ENCODE measurements at places on chromosomes 7 and 10.

- peaks cover 66% of the 10 kb centered on the region for H3K27me3 ChIP-seq
- H3K27ac ChIP-seq, result no peak overlapping the region
- H3K4me3 ChIP-seq, result no peak overlapping the region
Observed at GRCh38 chr10:30026080-30026479, 33.3 kb downstream of the JCAD start.

- H3K36me3 ChIP-seq, result no peaks in the 10 kb centered on the region
- no peaks in the 10 kb centered on the region for H3K4me1 ChIP-seq
- no peak overlapping the region for H3K27ac ChIP-seq
- no peak overlapping the region for H3K4me3 ChIP-seq
- no peaks in the 10 kb centered on the region for H3K27me3 ChIP-seq
Observed at GRCh38 chr10:64529003-64529350, 1007.8 kb downstream of the REEP3 start.

GRCh38 chr10:27611744-27612550 is 107.8 kb downstream of the RAB18 start:
- DNase-seq, result no peak
- H3K4me3 ChIP-seq, result no peak overlapping the region
- H3K27me3 ChIP-seq, result no peaks in the 10 kb centered on the region
- H3K27ac ChIP-seq, result no peak overlapping the region
- no peaks in the 10 kb centered on the region for H3K36me3 ChIP-seq
- no peaks in the 10 kb centered on the region for H3K4me1 ChIP-seq

GRCh38 chr7:136877509-136877908 is 9.1 kb downstream of the CHRM2 start:
- no peak overlapping the region for H3K4me3 ChIP-seq
- no peaks in the 10 kb centered on the region for H3K36me3 ChIP-seq
- peaks cover under 1% of the 10 kb centered on the region for H3K27me3 ChIP-seq
- no peaks in the 10 kb centered on the region for H3K4me1 ChIP-seq
- no peak for DNase-seq

DNA sequence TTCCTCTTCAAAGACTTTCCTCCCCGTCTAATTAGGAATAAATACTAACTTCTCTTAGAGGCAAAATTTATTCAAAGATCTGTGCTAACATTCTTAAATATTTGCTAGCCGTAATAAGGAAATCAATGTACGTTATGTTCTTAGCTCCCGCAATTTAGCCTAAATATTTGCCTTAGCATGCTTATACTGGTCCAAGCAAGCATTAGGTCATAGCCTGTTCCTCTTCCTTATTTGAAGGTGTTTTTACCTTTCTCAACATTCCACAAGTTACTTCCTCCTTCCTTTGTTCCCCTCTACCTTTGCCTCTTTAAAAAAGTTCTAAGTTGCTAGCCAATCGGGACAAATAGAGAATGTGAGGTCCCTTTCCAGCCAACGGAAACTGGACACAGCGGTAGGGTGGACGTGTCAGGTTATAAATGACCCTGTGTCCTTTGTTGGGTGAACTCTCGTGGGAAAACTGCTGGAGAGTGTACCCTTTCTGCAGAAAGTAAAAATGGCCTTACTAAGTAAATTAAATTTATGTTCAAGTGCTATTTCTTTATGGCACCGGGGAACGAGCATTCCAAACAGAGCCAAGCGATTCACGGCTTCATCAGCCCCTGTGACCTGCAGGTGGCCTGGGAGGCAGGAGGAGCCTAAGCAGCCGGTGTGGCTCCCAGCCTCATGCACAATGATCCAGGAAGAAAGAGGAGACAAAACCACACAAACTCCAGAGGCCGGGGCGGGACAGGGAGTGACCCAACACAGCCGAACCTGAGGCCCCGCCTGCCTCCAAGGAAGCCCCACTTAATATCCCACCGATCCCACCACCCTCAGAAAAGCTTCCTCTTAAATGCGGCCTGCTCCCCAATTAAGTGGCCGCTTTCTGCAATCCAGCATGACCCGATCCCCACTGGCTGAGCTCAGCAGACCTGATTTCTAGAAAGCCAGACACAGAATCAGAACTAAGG is 67.0 kb downstream of the ZRANB1 start:
- no peak overlapping the region for H3K27ac ChIP-seq
- no peaks in the 10 kb centered on the region for H3K27me3 ChIP-seq
- H3K36me3 ChIP-seq, result no peaks in the 10 kb centered on the region
- H3K4me1 ChIP-seq, result no peaks in the 10 kb centered on the region
- no peak overlapping the region for H3K4me3 ChIP-seq
- no peak for DNase-seq

DNA sequence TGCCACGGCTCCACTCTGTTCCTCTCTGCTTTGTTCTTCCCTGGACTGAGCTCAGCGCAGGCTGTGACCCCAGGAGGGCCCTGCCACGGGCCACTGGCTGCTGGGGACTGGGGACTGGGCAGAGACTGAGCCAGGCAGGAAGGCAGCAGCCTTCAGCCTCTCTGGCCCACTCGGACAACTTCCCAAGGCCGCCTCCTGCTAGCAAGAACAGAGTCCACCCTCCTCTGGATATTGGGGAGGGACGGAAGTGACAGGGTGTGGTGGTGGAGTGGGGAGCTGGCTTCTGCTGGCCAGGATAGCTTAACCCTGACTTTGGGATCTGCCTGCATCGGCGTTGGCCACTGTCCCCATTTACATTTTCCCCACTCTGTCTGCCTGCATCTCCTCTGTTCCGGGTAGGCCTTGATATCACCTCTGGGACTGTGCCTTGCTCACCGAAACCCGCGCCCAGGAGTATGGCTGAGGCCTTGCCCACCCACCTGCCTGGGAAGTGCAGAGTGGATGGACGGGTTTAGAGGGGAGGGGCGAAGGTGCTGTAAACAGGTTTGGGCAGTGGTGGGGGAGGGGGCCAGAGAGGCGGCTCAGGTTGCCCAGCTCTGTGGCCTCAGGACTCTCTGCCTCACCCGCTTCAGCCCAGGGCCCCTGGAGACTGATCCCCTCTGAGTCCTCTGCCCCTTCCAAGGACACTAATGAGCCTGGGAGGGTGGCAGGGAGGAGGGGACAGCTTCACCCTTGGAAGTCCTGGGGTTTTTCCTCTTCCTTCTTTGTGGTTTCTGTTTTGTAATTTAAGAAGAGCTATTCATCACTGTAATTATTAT is 1.2 kb downstream of the CLDN4 start:
- peaks cover 2% of the 10 kb centered on the region for H3K27me3 ChIP-seq
- DNase-seq, result no peak
- peaks cover 21% of the 10 kb centered on the region for H3K4me1 ChIP-seq

DNA sequence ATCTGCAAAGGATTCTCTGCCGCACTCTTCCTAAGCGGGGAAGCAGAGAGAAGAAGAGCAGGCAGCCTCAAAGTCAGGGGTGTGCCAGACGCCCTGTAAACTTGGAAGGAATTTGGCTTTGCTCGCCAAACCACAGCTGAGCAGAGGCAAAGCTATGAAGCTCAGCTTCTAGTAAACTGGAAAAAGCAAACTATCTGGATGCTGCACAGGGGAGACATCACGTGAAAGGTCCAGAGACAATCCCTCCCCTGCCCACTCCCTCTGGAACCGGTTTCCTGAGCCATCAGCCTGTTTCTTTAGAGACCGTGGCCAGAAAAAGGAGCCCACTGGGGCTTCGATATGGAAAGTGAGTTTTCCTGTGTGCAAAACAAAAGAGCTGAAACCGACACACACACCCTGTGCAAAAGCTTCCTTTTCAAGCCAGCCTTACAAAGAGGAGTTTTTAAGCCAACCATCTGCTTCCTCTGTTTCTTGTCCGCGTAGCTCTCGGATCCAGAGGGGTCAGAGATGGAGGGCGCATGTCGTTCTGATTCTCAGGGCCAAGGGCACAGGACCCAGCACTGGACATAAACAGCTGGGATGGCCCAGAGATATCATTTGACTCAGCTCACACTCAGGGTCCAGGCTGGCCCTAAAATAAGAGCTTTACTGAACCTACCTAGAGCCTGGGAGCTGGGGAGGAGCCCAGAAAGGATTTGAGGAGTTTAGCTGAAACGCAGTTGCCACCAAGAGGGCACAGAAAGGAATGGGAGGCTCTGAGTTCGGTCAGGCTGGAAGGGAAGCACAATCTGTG is 58.2 kb upstream of the DNAAF5 start:
- no peak for DNase-seq
- no peak overlapping the region for H3K27ac ChIP-seq
- H3K36me3 ChIP-seq, result peaks cover 12% of the 10 kb centered on the region
- H3K27me3 ChIP-seq, result no peaks in the 10 kb centered on the region
- no peak overlapping the region for H3K4me3 ChIP-seq

DNA sequence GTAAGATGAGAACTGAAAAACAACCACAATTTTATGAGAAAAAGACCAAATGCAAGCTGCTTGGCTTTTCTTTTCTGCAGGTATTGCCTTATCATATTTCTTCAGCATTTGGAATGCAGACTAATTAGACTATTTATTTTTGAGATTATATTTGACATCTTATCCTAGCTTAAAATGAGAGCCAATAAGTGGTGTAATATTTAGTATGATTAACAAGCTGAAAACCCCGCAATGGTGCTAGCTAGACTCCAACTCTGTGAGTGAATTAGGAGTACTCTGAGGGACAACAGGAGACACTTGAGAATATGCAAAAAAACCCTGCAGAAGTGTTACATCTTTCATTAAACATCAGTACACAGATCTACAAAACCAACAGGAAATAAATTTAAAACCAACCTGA is 180.3 kb upstream of the MEOX2 start:
- no peak for DNase-seq
- no peaks in the 10 kb centered on the region for H3K4me1 ChIP-seq
- H3K4me3 ChIP-seq, result no peak overlapping the region
- H3K36me3 ChIP-seq, result no peaks in the 10 kb centered on the region
- H3K27me3 ChIP-seq, result no peaks in the 10 kb centered on the region
- no peak overlapping the region for H3K27ac ChIP-seq

- H3K27ac ChIP-seq, result no peak overlapping the region
- H3K4me3 ChIP-seq, result no peak overlapping the region
- H3K27me3 ChIP-seq, result peaks cover 5% of the 10 kb centered on the region
- no peaks in the 10 kb centered on the region for H3K4me1 ChIP-seq
Observed at GRCh38 chr7:10913457-10913856, 60.2 kb upstream of the PHF14 start.

DNA sequence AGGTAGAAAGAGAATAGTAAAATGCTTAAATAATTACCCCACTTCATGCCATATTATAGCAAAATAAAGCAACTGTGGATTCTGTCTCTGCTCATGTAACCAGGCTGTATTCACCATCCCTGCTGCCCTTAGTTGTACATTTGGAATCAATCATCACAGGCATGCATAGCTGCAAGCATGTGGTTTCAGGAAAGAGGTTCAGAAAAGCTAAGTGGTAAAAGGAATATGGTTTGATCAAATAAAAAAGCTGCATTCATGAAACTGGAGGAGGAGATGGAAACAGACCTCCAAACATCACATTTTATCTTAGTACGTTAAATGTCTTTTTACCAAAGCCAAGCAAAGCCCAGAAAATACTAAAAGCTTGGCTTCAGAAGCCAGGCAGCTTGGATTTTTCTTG is 81.3 kb downstream of the ADAM22 start:
- H3K36me3 ChIP-seq, result no peaks in the 10 kb centered on the region
- H3K4me1 ChIP-seq, result no peaks in the 10 kb centered on the region
- DNase-seq, result no peak
- no peaks in the 10 kb centered on the region for H3K27me3 ChIP-seq
- no peak overlapping the region for H3K27ac ChIP-seq
- H3K4me3 ChIP-seq, result no peak overlapping the region

DNA sequence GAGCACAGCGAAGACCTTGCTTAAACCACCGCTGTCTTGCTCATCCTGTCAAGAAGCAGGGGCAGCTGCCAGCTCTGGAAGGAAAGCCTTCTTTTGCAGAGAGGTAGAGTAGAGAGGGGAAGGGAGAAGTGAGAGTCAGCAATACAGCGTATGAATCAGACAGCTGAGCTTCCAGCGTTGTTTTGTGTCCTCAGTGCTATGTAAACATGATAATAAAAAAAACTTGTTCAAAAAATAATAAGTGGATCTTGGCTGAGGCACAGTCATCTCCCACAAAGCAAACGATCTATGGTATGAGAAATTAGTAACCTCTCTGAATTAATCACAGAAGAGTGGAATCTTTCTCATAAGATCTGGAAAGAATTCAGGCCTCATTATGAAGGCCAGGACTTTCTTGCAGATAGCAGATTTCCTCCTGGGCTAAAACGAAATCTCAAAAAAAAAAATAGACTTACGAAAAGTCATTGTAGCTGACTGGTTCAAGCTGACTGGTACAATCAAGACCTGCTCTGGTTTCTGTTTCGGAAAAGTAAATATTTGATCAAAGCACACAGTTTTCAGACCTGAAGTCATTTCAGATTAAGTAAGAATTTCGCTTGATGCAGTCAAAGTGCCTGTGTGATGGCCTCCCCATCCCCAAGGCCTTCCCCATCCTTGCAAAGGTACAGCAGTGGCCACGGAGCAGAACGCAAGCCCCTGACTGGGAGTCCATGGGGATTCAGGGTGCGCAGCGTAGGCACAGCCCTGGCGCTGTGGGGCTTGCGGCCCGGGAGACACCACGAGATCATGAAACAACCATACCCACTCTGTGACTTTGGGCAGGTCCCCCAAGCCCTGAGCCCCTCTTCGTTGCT is 29.4 kb downstream of the CHST15 start:
- H3K36me3 ChIP-seq, result no peaks in the 10 kb centered on the region
- H3K4me1 ChIP-seq, result peaks cover 30% of the 10 kb centered on the region
- H3K4me3 ChIP-seq, result no peak overlapping the region
- no peak overlapping the region for H3K27ac ChIP-seq
- no peak for DNase-seq

GRCh38 chr7:121411597-121411979 is 15.5 kb upstream of the FAM3C start:
- peaks cover 9% of the 10 kb centered on the region for H3K4me1 ChIP-seq
- peaks cover 5% of the 10 kb centered on the region for H3K27me3 ChIP-seq
- no peak overlapping the region for H3K27ac ChIP-seq
- H3K4me3 ChIP-seq, result no peak overlapping the region
- H3K36me3 ChIP-seq, result no peaks in the 10 kb centered on the region

DNA sequence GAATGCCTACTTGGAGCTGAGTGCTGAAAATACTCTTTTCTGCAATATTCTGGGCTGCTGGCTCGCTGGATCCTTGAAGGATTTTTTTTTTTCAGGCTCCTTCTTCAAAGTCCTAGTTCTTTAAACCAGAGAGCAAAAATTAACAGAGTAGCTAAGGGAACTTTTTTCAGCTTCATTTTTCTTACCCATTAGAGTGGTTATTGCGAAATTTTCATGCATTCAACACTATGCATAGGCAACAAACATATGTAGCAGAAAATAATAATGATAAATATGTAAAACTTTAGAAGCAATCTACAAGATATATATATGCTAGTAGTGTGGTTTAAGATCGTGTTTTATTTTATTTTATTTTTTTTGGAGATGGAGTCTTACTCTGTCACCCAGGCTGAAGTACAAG is 264.6 kb downstream of the SFMBT2 start:
- no peak for DNase-seq
- no peaks in the 10 kb centered on the region for H3K4me1 ChIP-seq
- no peak overlapping the region for H3K4me3 ChIP-seq

- peaks cover 10% of the 10 kb centered on the region for H3K4me1 ChIP-seq
- H3K4me3 ChIP-seq, result no peak overlapping the region
- H3K27ac ChIP-seq, result no peak overlapping the region
- no peaks in the 10 kb centered on the region for H3K36me3 ChIP-seq
Observed at GRCh38 chr10:68284062-68285001, 47.5 kb upstream of the HNRNPH3 start.

DNA sequence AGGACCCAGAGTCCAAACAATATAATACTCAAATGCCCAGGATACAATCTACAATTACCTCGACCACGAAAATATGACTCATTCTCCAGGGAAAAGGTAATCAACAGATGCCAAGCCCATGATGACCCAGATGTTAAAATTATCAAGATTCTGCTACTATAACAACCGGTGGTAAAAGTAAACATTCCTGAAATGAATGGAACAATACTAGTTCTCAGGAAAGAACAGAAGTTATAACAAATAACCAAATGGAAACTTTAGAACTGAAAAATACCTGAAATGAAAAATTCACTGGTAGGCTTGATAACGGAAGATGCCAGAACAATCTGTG is 34.1 kb upstream of the GUSB start:
- no peak for DNase-seq
- H3K27ac ChIP-seq, result no peak overlapping the region
- no peaks in the 10 kb centered on the region for H3K4me1 ChIP-seq

Measured in activated naive CD8-positive, alpha-beta T cell treated with anti-CD3 and anti-CD28 coated beads, Interleukin-2, amount 50 U/mL, for 24 hours (primary cell).